ENCODE measurements at places on chromosomes 5 and 9.
A peak's percentile ranks its signal among the peaks of the same experiment; 100 is the strongest.

GRCh38 chr9:79658926-79659325 lies 87.2 kb downstream of the TLE4 start:
- no peak for DNase-seq

DNA sequence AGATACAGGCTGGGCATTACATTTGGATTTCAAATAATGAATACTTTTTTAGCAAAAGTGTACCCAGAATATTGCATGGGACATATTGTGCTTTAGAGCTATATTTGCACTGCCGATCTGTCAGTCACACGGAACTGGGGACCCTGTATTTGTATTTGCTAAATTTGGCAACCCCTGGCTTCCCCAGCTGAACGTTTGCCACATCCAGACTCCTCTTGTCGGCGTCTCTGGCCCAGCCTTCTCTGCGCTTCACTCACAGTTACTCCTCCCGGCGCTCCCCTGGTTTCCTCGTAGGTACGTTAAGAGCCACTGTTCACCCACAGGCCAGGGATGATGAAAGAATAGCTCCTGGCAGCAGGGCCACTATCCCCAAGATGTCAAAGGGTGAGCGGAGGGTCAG lies 58.7 kb downstream of the NSUN2 start:
- no peak for DNase-seq

- DNase-seq = no peak
Observed at GRCh38 chr9:128288273-128289004, 12.4 kb downstream of the SWI5 start.

DNA sequence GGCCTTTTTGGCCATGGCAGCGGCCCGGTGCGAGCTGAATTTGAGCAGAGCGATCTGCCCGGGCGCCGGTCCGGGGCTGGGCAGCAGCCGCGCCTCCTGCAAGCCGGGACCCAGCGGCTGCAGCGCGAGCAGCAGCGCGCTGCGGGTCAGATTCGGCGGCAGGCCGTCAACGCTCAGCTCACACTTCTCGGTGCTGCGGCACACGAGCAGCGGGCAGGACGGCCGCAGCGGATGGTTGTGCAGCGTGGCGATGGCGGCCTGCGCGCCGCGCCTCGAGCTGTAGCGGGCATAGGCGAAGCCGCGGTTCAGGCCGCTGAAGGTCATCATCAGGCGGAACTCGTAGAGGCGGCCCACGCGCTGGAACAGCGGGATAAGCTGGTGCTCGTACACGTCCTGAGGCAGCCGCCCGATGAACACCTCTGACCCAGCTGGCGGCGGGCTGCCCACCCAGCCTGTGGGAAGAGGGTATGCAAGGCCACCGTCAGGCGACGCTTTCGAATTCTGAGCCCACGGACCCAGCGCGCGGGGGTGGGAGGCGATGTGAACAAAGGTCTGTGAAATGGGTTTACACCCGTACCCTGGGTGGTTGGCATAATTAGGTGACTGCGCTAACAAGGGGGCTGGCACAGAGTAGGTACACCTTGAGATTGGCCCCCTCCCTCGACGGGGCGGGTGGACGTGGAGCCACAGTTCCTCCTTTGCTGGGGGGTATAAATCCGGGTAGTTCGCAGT lies 755 bp downstream of the DND1 start:
- DNase-seq = peak; percentile 41

- peak; percentile 99 for DNase-seq
Observed at GRCh38 chr9:16335788-16336580, 534.5 kb downstream of the BNC2 start.
